ENCODE measurements at places on chromosomes 3 and 15.
A peak's percentile ranks its signal among the peaks of the same experiment; 100 is the strongest.

DNA sequence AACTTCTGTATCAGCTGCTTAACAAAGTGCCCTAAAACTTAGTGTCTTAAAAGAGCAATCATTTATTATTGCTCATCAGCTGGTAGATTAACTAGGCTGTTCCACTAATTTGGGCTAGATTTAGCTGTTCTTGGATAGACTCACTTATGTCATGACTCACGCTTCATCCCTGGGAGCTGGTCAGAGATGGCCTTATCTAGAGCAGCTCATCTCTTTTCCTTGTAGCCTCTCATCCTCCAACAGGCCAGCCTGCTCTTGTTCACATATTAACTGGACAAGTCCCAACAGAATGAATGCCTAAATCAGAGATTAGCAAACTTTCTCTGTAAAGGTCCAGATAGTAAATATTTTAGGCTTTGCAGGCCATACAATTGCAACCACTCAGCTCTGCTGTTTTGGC is 66.9 kb upstream of the PLAAT1 start:
- no peak for DNase-seq

GRCh38 chr3:8712908-8713255 is 20.7 kb upstream of the CAV3 start:
- DNase-seq: no peak

- no peak for DNase-seq
Observed at GRCh38 chr15:92011611-92012367, 158.3 kb downstream of the SLCO3A1 start.

DNA sequence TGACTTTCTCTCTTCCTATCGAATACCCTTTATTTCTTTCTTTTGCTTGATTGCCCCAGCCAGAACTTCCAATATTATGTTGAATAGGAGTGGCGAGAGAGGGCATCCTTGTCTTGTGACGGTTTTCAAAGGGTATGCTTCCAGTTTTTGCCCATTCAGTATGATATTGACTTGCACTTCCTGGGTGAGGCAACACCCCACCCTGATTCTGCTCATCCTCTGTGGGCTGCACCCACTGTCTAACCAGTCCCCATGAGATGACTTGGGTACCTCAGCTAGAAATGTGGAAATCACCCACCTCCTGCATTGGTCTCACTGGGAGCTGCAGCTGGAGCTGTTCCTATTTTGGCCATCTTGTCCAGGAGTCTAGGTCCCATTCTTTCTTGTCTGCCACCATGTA is 44.8 kb upstream of the KCNH8 start:
- DNase-seq: no peak

- DNase-seq: no peak
Observed at GRCh38 chr3:430186-430585, 233.6 kb downstream of the CHL1 start.

- no peak for DNase-seq
Observed at GRCh38 chr15:56759450-56759845, 26.1 kb upstream of the ZNF280D start.

GRCh38 chr3:148330542-148330941 is 367.2 kb upstream of the AGTR1 start:
- DNase-seq: no peak

DNA sequence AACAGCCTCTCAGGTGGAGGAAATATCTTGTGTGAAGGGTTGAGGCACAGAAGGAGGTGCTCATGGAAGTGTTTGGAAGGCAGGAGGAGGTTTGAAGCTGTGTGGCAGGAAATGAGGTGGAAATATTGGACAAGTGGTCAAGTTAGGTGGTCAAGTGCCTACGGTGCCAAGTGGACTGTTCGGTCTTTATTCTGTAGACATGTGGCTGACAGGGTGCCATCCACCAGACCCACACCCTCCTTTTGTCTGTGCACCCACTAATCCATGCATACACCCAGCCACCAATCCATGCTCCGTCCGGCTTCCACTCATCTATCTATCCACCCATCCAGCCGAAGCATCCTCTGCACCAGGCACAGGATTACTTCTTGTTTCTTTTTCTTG is 2.2 kb downstream of the SLC6A20 start:
- no peak for DNase-seq

DNA sequence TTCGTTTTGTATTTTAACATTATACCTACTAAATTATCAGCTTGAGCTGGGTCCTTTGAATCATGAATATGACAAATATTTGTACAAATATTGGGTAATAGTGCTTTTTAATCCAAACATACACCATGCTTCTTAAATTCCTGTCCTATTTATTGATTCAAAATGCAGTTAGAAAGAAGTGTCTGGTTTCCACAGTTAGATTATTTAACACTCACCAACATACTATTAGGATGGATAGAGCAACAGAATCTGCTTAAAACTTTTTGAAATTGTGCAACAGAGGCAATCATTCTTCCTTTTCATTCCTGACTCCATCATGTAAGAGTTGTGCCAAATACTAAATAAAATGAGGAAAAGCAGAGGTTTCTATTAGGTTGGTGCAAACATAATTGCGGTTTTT is 281.2 kb downstream of the LSAMP start:
- DNase-seq: no peak

DNA sequence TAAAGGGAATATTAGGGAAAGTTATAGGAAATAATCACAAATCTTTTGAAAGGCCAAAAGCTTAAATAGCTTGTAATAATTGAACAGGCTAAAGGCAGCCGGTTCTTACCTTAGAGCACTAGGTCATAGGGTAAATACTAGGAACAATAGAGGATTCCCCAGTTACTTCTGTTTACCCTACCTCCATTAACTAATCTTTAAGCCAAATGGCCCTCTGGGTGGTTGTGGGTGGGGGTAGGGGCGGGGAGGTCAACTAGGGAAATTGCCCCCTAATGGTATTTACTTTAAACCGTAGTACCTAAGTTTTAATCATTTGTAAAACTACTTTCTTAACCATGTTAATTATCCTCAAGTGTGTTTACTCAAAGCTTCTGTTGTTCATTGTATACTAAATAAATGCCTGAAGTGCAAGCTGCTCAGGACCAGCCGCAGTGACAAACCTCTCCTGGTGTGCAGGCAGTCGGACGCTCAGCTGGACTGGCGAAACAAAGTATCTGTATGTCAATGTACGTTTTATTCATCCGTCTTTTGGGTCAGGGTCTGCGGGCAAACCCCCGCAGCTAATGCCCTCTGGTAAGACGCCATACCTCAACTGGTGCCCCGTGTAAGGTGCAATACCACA is 18.9 kb downstream of the MAGEL2 start:
- DNase-seq: no peak

GRCh38 chr3:150170852-150171520 is 200.3 kb upstream of the PFN2 start:
- no peak for DNase-seq

DNA sequence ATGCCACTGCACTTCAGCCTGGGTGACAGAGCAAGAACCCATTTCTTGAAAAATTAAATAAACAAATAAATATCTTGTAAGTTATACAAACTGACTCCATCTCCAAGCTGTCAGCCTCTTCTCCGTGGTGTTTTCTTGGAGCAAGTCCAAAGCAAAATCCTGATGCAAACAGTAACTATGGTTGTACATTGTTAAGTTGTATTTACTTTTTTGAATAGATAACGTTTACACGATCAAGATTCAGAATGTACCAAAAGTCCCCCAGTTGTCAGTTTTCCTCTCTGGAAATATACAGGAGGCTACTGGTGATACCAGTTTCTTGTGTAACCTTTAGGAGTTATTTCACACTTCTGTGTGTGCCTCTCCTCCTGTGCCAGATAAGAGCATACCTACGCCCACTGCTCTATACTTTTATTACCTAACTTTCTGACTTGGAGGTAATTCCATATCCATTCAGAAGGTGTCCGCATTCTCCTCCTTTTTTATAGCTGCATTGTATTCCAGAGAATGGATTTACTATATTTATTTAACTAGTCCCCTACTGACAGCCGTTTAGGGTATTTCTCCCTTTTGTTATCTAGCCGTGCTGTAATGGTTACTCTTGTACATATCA is 14.2 kb downstream of the CMTM7 start:
- DNase-seq: no peak

GRCh38 chr3:195099951-195100785 is 170.8 kb downstream of the XXYLT1 start:
- no peak for DNase-seq

DNA sequence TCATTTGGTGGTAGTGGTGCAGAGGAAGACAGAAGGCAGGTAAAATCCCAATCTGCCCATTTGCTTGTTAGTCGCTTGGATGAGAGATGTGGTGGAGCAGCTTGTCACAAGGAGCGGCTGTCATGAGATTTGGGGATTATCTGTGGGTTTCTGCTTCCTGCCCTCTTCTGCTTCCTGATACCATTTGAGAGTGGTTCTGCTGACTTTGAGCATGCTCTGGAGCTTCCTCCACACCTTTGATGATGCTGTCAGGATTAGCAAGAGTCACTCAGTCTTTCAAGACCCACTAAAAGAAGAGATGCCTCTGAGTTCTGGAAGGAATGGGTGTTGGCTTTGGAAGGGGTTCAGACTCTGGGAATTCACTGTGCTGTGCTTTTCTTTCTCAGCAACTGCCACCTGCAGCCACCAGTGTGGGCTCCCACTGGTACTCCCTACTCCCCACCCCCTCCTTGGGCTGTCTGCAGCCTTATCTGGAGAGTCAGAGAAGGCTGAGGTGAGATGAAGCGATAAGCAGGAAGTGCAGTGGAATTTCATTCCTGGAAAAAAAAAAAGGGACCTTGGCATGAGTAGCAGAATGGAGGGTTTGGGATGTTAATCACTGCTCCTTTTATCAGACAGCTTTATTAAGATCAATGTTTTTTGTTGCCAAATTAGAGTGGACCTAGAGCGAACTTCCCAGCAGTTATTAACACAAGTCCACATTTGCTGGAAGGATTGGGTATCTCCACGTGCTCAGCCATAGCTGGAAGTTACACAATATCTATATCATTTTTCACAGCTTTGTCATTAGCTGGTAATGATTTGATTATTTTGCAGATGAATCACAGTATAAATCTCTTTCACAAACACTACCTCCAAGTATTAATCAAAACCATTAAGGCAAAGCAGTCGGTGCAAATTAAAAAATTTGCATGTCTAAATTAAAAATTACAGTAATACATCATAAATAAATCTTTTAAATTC is 233.0 kb upstream of the SATB1 start:
- peak; percentile 19 for DNase-seq

GRCh38 chr3:174202116-174202515 is 657.0 kb upstream of the NAALADL2 start:
- no peak for DNase-seq

GRCh38 chr3:126370055-126370454 is 12.8 kb upstream of the KLF15 start:
- DNase-seq: no peak

DNA sequence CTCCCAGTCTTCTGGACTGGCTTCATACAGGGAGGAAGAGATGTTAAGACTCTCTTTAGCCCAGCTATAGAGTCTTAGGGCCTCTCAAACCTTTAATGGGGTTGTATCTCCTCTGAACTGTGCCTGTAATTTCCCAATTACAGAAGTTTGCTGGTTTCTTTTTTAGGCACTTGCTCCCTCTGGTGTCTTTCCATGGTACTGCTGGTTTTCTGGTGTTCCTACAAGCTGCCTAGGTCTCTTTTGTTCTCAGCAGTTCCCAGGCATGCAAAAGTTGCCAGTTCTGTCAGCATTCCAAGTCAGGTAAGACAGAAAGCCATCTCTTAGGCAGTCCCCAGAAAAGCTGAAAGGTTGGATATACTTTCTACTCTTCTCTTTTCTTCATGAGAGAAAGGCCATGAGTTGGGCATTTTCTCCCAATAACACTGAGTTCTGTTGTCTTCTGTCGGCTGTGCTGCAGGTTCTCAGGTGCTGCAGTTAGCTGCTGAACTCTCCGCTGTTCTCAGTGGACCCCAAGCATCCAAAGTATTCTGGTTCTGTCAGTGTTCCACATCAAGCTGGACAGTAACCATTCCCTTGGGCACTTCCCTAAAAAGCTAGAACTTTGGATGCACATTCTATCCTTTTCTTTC is 54.4 kb upstream of the EHHADH start:
- peak; percentile 51 for DNase-seq

- DNase-seq: no peak
Observed at GRCh38 chr3:166569589-166569988, 732.4 kb upstream of the BCHE start.

GRCh38 chr3:158781191-158781590 is 20.7 kb upstream of the MFSD1 start:
- DNase-seq: no peak

- DNase-seq: no peak
Observed at GRCh38 chr15:79192462-79193036, 90.0 kb upstream of the ANKRD34C start.

DNA sequence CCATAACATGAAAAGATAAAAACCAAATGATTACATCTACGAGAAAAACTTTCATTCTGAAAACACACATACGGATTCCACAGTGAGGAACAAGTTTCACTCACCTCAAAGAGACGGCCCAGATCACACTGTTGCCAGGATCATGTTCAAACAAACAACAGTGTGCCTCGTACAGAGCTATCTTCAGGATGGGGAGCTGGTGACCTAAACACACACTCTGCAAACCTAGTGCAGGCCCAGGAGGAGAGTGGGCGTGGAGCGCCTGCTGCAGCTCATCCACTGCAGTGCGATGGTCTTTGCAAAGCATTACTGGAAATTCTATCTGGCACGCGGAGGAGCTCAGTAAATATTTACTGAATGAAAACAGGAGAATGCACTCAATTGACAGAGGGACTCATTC is 38.5 kb downstream of the TAMM41 start:
- no peak for DNase-seq

DNA sequence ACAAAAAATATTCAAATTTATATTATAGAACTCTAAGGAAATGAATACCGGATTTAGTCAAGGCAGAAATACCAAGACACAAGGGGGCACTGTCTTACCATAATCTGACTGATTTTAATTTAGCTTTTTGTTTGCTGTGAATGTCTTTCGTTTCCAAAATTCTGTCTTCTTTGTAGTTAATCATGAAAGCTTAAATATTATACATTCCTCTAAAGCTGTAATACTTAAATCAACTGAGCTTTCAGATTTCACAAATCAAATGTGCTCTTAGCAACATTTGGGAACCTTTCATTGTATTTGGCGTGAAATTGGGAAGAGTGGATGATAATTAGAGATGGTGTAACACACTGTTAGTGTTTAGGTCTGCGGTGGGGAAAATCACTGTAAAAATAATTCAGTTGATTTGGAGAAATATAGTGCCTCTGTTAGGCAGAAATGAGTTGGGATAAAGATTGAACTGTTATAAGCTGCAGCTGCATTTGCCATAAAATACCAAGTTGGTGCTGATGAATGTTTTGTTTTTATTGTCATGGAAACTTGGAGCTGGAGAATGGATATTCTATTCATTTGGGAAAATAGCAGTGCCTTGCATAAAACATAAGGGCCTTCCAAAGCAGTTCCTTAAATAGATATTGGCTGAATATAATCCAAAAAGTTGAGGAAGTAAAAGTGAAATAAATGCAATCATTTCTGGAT is 228.2 kb downstream of the TCF12 start:
- DNase-seq: peak; percentile 12
